ENCODE measurements at places on chromosomes 16 and 17.

- no peak for DNase-seq
Measured at GRCh38 chr16:59259074-59259949, 525.2 kb upstream of the GOT2 start.

- no peak for DNase-seq
Measured at GRCh38 chr16:50396761-50397535, 28.2 kb upstream of the BRD7 start.

DNA sequence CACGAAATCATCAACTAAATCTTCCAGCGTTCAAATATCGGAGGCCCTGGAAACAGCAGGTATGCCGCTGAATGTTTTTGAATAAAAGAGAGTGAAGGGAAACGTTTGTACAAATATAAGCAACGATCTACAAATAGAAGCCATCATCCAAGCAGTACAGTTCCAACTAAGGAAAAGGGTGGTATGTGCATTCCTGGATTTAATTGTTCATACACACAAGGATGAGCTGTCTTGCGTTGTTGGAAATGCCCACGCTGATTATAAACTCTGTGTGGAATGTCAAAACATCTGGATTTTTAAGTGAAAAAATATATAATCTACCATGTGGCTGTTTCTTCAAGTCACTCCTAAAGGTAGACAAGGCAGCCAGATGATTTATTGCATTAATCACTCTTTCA, 191.8 kb upstream of the HSBP1 start:
- DNase-seq, result no peak

- no peak for DNase-seq
Measured at GRCh38 chr17:66786107-66786506, 48.8 kb upstream of the CACNG5 start.

- no peak for DNase-seq
Measured at GRCh38 chr17:64240741-64241347, 22.2 kb downstream of the TEX2 start.

GRCh38 chr16:68776821-68777485, 39.9 kb downstream of the CDH1 start:
- no peak for DNase-seq

DNA sequence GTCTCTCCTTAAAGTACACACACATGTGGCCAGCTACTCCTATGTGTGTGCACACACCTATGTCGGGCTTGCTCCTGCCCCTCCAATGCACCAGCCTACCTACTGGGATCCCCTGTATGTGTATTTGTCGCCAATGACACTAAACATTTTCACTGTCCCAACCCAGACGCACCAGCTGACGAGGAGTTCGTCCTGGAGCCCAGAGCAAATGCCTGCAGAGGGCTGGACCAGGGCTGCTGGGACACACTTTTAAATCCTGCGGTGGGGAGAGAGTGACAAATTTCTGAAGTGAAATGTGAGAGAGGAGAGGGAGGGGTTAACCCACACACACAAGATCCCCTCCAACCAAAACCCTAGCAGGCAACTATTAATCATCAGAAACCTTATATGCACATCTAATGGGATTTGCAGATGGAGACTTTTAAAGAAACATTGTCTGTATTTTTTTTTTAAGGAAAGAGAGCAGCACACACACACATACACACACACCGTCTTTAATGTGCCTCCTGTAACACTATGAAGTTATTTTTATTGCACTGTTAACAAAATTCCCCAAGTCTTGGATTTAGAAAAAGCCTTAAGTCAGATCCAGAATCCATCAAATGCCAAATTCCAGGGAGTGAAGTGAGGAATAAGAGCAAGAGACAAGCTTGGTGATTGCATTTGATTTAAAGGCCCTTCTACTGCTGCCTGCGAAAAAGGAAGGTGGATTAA, at the start of gene MEOX1:
TSS of gene MEOX1 (minus strand) at position 224 of the 714 bp plus-strand sequence. CDS start 388 bp downstream, outside the sequence.
- DNase-seq, result no peak

DNA sequence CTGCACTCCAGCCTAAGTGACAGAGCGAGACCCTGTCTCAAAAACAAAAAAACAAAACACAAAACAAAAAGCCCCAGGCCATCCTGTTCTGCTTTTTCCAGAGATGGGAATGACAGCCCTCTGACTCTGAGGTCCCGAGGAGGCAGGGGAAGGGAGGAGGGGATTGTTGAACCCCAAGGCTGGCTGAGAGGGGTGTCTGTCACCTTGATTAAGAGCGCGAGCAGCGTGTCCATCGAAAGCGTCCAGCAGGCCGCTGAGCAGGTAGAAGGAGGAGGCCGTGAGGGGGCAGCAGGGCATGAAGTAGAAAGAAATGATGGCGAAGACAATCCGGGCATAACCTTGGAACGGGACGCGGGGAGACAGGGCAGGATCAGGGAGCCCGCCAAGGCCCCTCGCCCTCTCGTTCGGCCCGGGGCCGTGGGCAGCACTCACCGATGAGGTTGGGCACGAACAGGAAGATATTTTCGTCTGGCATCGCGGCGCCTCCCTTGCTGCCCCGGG, 593 bp downstream of the CDIPT start:
- DNase-seq, result no peak

- no peak for DNase-seq
Measured at GRCh38 chr17:13702266-13702665, 100.5 kb upstream of the HS3ST3A1 start.

DNA sequence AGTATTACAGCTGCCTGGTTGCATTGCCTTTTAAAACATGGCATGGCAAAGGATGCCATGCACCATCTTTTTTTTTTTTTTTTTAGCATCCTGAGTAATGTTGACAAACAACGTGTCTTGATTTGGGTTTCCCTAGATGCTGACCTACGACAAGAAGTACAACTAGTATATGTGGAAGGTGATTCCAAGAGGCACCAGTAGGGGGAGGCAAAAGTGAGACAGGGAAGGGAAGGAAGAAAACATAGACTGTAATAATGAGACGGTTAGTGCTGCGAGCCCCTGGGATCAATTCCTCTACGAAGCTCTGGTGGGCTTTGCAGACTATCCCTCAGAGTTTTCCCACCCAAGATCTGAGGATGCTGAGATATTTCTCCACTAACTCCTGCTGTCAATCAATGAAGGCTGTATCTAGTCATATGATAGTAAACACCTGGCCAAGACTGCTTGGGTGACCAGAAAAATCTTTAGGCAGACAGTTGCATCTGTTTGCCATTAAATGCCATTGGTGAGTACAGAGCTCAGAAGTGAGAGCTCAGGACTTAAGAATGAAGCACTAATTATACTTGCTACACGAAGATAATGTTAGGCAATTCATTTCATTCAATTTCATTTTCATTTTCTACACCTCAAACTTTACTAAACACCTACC, 458.6 kb upstream of the GOT2 start:
- DNase-seq, result no peak

GRCh38 chr17:74271901-74272561, 2.0 kb upstream of the DNAI2 start:
- no peak for DNase-seq

- DNase-seq, result no peak
Measured at GRCh38 chr17:3935825-3936355, 19.6 kb upstream of the P2RX1 start.

DNA sequence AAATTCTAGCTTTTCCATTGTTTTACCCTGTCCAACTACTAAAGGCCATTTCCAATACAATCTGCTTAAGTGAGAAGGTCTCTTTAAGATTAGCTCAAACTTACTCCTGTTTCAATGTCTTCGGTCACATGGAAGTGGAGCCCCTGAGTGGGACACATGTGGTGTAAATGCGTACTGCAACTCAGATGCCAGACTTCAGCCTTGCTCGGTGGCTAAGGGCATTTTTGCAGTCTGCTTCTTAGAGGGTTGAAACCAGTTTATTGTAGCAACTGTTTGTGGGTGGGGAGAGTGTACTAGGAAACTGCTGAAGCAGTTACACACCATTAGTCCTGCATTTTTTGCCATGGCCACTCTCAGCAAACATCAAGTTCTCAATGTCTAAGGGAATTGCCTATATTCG, 140.6 kb downstream of the PARN start:
- no peak for DNase-seq

- DNase-seq, result no peak
Measured at GRCh38 chr17:80026359-80027042, 9.2 kb downstream of the TBC1D16 start.

DNA sequence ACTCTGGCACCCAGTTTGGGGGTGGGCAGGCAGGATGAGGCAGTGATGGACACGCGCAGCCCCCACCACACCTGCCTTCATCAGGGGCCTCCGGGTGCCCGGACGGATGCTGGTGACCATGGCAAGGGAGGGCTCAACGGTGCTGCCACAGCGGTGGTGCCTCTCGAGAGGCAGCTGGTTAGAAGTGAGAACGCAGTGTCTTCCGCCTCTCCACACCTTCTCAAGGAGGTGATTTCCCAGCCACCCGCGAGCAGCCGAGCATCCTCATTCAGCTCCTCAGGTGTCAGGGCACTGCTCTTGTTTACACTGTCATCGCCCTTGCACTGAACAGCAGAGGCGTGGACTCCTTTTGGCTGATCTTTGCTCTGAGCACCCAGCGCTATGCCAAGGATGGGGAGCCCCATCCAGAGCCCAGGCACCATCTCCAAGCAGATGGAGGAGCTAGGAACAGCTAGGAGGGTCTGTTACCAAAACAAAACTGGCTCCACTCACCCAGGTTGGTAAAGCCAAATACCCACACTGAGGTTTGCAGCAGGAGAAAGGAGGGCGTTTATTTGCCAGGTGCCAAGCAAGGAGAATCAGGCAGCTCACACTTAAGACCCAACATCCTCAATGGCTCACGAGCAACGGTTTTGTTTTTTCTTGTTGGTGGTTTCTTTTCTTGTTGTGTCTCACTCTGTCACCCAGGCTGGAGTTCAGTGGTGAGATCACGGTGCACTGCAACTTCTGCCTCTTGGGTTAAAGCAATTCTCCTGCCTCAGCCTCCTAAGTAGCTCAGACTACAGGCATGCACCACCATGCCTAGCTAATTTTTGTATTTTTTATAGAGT, 174.3 kb upstream of the TNRC6C start:
- DNase-seq, result peak; percentile 15

DNA sequence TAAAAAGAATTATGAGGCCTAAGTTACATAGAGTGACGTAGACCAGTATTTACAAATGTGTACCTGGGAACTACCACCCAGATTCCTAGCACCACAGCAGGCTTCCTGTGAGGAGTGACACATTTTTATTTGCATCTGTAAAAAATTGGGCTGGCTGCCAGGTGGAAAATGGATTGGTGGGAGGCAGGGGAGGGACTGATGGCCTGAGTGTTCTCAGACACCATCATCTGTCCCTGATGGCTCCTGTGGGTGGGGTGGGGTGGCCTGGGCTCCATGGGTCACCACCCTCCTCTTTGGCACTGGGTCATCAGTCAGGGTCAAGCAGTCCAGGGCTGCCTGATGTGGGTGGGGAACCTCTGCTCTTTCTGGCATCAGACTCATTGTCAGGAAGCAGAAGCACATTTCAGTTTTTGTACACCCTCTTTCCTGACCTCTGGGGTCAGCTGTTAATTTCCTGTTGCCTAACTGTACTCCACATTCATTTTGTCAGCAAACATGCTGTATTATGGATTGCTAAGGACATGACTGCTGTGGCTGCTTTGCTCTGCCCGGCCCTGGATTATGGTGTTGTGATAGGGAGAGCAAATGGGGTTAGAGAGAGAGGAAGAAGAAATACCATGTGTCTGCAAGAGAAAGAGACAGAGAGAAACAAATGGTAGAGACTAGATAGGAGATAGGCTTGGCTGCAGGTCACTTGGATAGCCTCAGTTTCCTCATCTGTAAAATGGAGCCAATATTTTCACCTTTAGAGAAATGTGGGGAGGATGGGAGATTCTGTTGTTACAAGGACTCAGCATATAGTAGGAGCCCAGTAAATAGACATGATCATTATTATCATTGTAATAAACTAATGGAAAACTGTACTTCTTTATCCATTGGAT, 11.6 kb upstream of the MFAP4 start:
- no peak for DNase-seq

DNA sequence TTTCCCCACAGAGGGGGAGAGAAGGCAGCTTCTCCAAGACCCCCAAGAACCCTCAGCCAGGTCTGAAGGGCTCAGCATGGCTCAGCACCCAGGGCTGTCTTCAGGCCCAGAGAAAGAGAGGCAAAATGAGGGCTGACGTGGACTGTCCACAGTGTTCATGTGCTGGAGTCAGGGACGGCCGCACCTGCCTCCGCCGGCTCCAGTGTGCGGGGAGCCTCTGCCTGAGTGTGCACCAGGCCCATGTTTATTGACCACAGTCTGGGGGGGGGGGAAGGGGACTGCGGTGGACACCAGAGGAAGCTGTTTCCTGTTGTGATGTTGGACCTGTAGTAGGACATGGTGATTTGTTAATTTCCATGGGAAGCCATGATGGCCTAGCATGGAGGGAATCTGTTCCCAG, 6.9 kb downstream of the MRM1 start:
- DNase-seq, result no peak

- no peak for DNase-seq
Measured at GRCh38 chr16:55496509-55497145, 12.2 kb upstream of the LPCAT2 start.

- DNase-seq, result no peak
Measured at GRCh38 chr17:9217151-9218056, 196.1 kb downstream of the NTN1 start.

DNA sequence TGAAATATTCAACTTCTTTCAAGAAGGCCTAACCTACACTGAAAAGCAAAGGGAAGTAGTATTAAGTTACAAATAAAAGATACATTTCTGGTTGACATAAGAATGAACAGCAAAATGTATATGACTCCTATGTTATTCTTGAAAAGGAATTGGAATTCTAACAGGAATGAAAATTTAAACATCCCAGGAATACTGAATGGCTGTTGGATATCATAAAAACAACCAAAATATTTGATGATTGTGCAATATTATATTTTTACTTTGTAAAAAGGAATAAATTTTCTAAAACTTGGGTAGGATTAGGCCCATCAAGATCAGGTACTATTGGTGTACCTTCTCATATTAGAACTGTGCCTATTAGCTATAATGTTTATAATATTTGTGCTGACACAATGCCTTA, 50.0 kb downstream of the CYB5B start:
- DNase-seq, result no peak

GRCh38 chr16:14635395-14636165, 2.8 kb downstream of the BFAR start:
- no peak for DNase-seq
